H1 (cell line): ENCODE measurements at places on chromosomes 3 and 15. TPM values are rescaled to one million over a fixed set of nuclear protein-coding genes. Genes with fewer than 3 reads are reported as not detected.

MAN2C1 gene
- 79.1 and 88.9 TPM in 2 replicates for total RNA-seq

GRCh38 chr3:172280406-172281051, 167.7 kb downstream of the GHSR start:
- no peaks in the 10 kb centered on the region for H3K27me3 ChIP-seq
- 0 out of 2 replicates have a peak, but pooled peaks cover 2% of the 10 kb centered on the region for H3K36me3 ChIP-seq
- no peak overlapping the region for H3K27ac ChIP-seq
- H3K4me1 ChIP-seq, result no peaks in the 10 kb centered on the region
- H3K4me3 ChIP-seq, result no peak overlapping the region

GRCh38 chr15:64483749-64484148, 23.4 kb downstream of the ZNF609 start:
- no peak for DNase-seq
- no peak overlapping the region for H3K4me3 ChIP-seq
- H3K36me3 ChIP-seq, result no peaks in the 10 kb centered on the region
- H3K4me1 ChIP-seq, result no peaks in the 10 kb centered on the region
- H3K27me3 ChIP-seq, result no peaks in the 10 kb centered on the region

DNA sequence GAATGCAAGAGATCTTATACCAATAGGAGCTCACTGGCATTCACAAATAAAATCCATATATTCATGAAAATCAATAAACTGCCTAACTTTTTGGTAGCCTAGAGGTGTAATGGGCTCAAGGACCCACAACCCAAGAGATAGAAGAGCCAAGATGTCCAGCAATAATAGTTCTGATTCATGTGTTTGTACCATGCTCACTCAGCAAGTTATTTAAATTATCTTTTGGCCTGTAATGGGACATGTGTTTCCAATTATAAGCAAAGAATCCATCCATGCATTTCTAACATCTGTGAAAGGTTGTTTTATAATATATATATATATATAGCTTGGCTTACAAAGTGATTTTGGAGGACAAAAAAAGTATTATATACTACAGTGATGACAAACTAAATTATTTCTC, 29.7 kb upstream of the SHC4 start:
- no peak for DNase-seq
- no peak overlapping the region for H3K27ac ChIP-seq
- H3K27me3 ChIP-seq, result no peaks in the 10 kb centered on the region
- no peaks in the 10 kb centered on the region for H3K4me1 ChIP-seq

DNA sequence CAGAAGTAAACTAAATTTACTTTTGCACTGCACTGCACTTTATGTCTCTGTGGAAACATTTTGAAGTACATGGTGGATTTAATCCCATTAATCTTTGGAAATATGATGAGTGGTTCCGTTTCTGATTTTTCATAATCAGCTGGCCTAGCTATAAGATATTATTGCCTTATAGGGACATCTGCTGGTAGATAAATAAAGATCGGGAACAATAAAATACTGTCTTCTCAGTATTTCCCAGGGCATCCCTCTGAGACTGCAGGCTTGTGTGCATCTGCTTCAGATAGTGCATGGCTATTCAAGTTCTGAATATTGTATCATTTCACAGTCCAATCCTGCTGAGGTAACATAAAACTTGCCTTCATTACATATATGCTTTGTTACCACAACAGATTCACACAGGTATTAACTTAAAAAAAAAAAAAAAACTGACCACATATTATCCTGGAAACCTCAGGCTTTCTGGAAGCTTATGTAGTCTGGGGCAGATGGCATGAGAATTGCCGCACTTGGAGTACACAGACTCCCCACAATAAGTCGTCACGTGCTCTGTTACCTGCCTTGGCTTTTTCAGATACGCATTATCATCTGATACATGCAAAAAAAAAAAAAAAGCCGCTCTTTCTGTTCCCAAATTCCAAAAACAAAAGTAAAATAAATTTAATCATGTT, 330.8 kb upstream of the AGTR1 start:
- no peaks in the 10 kb centered on the region for H3K4me1 ChIP-seq
- H3K4me3 ChIP-seq, result no peak overlapping the region
- no peak for DNase-seq
- H3K36me3 ChIP-seq, result no peaks in the 10 kb centered on the region

IL20RB gene
- 1.6 and 2.6 TPM in 2 replicates for total RNA-seq

- H3K4me1 ChIP-seq, result no peaks in the 10 kb centered on the region
- H3K27ac ChIP-seq, result no peak overlapping the region
- H3K27me3 ChIP-seq, result no peaks in the 10 kb centered on the region
Measured at GRCh38 chr3:194148383-194148782, 12.4 kb downstream of the HES1 start.

IL17RD gene
- total RNA-seq, result 41.3 and 48.9 TPM in 2 replicates

- no peak overlapping the region for H3K4me3 ChIP-seq
- H3K36me3 ChIP-seq, result no peaks in the 10 kb centered on the region
- no peaks in the 10 kb centered on the region for H3K27me3 ChIP-seq
Measured at GRCh38 chr3:156158656-156159295, 38.4 kb downstream of the KCNAB1 start.

DNA sequence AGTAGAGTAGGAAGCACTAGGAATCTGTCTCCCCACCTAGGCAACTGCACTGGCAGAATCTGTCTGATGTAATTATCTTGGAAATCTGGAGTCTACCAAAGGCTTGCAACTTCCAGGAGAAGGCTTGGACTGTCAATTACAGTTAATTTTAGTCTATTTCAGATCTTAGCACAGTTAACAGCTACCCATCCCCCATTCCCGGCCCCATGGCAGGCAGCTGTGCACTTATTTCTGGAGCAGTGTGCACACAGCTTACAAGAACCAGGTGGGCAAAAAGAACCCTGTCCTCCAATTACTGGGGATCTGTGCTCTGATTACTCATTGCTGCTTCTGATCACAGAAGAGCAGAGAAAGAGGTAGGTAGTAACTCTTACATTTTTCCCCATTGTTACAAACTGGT, 12.3 kb upstream of the CDAN1 start:
- H3K36me3 ChIP-seq, result 0 out of 2 replicates have a peak, but pooled peaks cover 4% of the 10 kb centered on the region
- H3K4me3 ChIP-seq, result no peak overlapping the region
- no peaks in the 10 kb centered on the region for H3K27me3 ChIP-seq
- DNase-seq, result no peak
- H3K27ac ChIP-seq, result no peak overlapping the region
- no peaks in the 10 kb centered on the region for H3K4me1 ChIP-seq

GRCh38 chr3:15803921-15804320, 6.1 kb upstream of the ANKRD28 start:
- H3K27ac ChIP-seq, result no peak overlapping the region
- DNase-seq, result no peak
- no peak overlapping the region for H3K4me3 ChIP-seq

DNA sequence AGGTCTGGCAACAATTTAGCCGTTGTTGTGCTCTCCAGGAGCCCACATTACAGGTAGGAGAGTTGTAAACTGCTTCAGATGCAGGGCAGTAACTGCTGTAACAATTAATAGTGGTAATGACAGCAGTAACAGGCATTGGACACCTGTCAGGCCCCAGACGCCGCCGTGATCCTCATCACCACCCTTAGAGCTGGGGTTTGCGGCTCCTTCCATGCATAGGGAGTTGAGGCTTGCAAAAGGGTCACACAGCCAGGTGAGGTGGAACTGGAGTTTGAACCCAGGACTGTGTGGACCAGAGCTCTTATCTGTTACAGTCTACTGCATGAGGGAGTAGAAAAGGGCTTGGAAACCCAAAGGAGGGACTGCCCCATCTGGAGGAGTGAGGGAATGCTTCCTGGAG, 26.8 kb upstream of the NR2C2 start:
- H3K27me3 ChIP-seq, result no peaks in the 10 kb centered on the region
- no peaks in the 10 kb centered on the region for H3K4me1 ChIP-seq
- no peak for DNase-seq
- no peaks in the 10 kb centered on the region for H3K36me3 ChIP-seq
- H3K4me3 ChIP-seq, result no peak overlapping the region

DNA sequence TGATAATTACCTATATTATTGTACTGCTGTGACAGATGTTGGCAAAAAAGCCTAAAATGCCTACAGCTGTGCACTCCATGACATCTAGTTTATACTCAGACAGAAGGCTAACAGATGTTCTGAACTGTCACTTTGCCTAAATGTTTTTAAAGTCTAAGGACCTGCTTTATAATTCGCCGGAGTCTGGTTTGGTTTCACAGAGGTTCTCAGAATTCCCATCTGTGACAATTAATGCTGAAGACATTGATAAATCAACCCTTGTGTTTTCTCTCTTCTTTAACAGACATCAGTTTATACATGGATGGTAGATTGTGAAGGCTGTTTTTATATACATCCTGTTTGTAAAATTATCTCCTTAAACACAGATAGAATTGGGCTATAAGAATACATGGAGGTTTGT, 19.8 kb upstream of the SOX2 start:
- DNase-seq, result no peak
- peaks cover 21% of the 10 kb centered on the region for H3K27me3 ChIP-seq
- peaks cover 13% of the 10 kb centered on the region for H3K4me1 ChIP-seq
- no peak overlapping the region for H3K27ac ChIP-seq

- DNase-seq, result no peak
- H3K4me1 ChIP-seq, result peaks cover 8% of the 10 kb centered on the region
- peaks cover 100% of the 10 kb centered on the region for H3K27me3 ChIP-seq
- H3K36me3 ChIP-seq, result no peaks in the 10 kb centered on the region
- no peak overlapping the region for H3K27ac ChIP-seq
- H3K4me3 ChIP-seq, result no peak overlapping the region
Measured at GRCh38 chr15:96352604-96353405, 22.3 kb downstream of the NR2F2 start.

DNA sequence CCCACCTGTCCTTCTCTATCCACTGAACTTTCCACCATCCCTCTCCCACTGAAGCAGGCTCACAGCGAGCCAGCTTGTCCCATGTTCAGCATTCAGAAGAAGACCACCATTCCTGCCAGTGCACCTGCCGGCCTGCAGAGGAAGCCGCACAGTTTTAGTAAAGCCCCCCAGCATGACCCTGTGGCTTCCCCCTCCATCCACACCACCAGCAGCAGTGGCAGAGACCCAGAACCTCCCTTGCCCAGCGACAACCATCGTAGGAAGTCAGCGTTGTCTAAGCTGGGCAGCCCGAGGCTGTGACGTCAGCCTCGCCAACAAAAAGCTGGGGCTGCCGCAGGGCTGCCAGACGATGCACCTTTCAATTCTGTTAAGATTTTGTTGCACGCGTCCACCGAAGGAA, 66.6 kb upstream of the TAMM41 start:
- no peaks in the 10 kb centered on the region for H3K36me3 ChIP-seq
- no peak overlapping the region for H3K4me3 ChIP-seq
- DNase-seq, result no peak
- H3K4me1 ChIP-seq, result no peaks in the 10 kb centered on the region
- H3K27me3 ChIP-seq, result no peaks in the 10 kb centered on the region
- H3K27ac ChIP-seq, result no peak overlapping the region

GRCh38 chr3:56914646-56915045, 112.9 kb upstream of the ARHGEF3 start:
- H3K27ac ChIP-seq, result no peak overlapping the region
- H3K27me3 ChIP-seq, result no peaks in the 10 kb centered on the region; the same call in 1 of the 2 replicates
- peaks cover 5% of the 10 kb centered on the region for H3K4me1 ChIP-seq
- no peak overlapping the region for H3K4me3 ChIP-seq

DNA sequence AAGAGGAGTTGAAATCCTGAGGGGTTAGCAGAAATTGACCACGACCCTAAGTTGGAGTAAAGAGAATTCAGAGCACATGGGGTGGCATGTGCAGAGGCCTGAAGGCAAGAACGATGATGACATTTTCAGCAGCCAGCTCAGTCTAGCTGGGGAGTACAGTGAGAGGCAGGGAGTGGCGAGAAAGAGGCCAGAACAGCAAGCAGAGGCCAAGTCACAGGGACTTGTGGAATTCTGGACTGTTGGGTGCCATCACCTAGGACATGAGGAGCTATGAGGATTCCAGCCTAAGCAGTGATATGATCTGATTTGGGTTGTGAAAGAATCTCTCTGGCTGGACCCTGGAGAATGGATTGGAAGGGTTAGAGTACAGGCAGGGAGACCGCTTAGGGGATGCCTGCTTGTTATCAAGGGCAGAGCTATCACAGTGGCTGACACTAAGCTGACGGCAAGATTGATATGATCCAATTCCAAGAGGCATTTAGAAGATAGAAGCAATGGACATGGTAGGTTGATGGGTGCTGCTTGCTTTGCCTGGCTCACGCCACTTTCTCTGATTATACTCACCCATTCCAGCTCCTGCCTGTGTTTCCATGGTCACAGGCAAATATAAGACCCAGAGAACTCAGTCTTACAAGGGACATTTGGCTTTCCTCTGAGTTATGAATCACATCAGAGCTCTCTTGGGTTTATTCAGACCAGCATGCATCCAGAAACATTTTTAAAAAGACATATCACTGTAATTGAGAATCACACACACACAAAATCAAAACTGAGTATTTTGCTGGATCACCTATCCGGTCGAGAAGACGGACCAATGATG, 66.4 kb downstream of the LRTM1 start:
- no peaks in the 10 kb centered on the region for H3K36me3 ChIP-seq
- H3K27me3 ChIP-seq, result no peaks in the 10 kb centered on the region
- peaks cover 6% of the 10 kb centered on the region; the same call in 1 of the 2 replicates for H3K4me1 ChIP-seq
- no peak for DNase-seq
- no peak overlapping the region for H3K4me3 ChIP-seq

GRCh38 chr3:161253711-161254110, 32.6 kb downstream of the NMD3 start:
- no peaks in the 10 kb centered on the region for H3K27me3 ChIP-seq
- H3K27ac ChIP-seq, result no peak overlapping the region
- no peak for DNase-seq
- no peak overlapping the region for H3K4me3 ChIP-seq

GRCh38 chr3:63228677-63229076, 49.4 kb upstream of the SYNPR start:
- no peak for DNase-seq
- H3K36me3 ChIP-seq, result no peaks in the 10 kb centered on the region
- no peak overlapping the region for H3K27ac ChIP-seq
- peaks cover 4% of the 10 kb centered on the region; the same call in 1 of the 2 replicates for H3K4me1 ChIP-seq

SMAD6 gene
- 7.0 and 7.6 TPM in 2 replicates for total RNA-seq

- no peak overlapping the region for H3K4me3 ChIP-seq
- DNase-seq, result no peak
- no peaks in the 10 kb centered on the region for H3K27me3 ChIP-seq
- no peaks in the 10 kb centered on the region for H3K36me3 ChIP-seq
- H3K27ac ChIP-seq, result no peak overlapping the region
Measured at GRCh38 chr3:158590223-158590622, 19.2 kb downstream of the MLF1 start.

- H3K27me3 ChIP-seq, result no peaks in the 10 kb centered on the region
- H3K27ac ChIP-seq, result no peak overlapping the region
- H3K36me3 ChIP-seq, result no peaks in the 10 kb centered on the region
- no peak overlapping the region for H3K4me3 ChIP-seq
Measured at GRCh38 chr15:67025719-67026609, 39.4 kb upstream of the SMAD3 start.

DNA sequence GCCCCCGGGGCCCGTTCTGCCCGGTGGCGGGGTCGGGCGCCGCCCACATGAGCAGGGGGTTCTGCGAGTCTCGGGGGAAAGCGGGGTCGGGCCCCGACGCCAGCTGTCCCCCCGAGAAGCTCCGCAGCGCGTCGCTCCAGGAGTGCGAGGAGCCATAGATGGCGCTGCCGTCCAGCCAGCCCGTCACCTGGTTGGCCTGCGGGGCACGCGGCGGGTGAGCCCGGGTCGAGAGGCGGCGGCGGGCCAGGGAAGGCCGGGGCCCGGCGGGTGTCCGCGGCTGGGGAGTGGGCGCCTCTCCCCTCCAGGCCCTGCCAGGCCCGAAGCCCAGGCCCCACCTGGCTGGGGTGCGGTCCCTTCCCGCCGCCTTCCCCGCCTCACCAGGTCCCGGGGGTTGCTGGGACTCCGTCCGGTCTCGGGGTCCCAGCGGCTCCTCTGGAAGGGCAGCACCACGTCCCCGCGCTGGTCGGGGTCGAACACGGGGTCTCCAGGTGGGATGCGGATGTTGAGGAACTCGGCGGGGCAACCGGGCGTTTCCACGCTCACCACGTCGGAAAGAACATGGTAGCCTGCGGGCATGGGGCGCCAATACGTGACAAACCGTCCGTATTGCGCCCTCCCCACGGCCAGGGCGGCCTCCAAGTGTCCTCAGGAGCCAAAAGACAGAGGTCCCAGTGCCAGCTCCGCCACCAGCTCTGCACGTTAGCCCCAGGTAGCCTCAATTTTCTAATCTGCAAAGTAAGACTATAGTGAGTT, 2.4 kb downstream of the DUOX2 start:
- H3K4me1 ChIP-seq, result no peaks in the 10 kb centered on the region
- H3K27ac ChIP-seq, result no peak overlapping the region
- no peaks in the 10 kb centered on the region for H3K36me3 ChIP-seq
